ENCODE measurements at places on chromosomes 5 and 9.
A peak's percentile ranks its signal among the peaks of the same experiment; 100 is the strongest.

DNA sequence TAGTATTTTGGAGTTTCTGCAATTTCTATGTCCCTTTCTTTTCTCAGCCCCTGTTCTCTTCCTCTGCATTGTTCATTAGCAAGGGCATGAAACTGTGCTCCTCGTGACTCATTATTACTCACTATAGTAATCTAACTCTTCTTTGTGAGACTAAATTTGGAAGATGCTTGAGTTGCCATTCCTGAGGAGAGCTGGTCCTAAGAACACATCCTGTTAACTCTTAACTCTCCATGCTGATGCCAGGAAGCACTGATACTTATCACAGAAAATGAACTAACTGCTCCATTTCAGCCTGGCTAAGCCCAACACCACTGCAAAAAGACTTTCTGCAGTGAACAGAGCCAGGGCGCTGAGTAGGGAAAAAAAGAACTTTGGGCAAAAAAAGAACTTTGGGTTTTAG lies 10.6 kb upstream of the CSNK1A1 start:
- no peak for DNase-seq

GRCh38 chr9:124964604-124965003 lies 23.7 kb upstream of the GOLGA1 start:
- no peak for DNase-seq

DNA sequence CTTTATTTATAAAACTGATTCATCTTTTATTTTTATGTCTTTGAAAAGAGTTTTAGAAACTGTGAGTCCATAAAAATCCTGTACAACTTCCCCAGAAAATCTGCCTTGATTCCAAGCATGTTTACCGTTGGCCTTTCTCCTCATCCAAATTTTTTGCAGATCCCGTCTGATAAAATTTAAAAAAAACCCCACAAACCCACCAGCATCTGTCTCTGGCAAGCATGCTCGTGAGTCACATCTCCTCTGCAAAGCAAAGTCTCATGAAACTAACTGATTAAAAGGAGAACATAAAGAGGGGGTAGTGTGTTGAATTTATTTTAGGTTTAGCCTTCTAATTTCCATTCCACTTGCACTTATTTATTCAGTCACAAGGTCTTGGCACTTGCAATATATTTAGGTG lies 109.4 kb downstream of the MAT2B start:
- DNase-seq: no peak

GRCh38 chr9:124239249-124240073 lies 18.3 kb upstream of the NEK6 start:
- DNase-seq: no peak

DNA sequence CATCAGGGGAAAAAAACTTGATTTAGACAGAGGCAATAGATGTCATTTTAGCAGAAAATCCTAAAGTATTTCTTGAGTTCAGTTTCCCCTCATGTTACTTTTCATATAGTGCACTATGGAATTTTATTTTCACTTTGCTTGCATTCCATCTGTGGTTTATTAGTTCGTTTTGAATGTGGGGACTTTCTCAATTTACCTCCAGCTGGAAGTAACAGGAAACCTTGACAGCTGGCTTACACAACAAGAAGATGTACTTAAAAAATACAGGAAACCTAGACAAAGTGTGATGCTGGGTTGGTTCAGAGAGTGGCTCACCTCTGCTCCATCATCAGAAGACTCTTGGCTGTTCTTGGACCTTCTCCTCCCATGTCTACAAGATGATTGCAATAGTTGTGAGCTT lies 567.0 kb downstream of the CETN3 start:
- DNase-seq: no peak

GRCh38 chr5:110343616-110344015 lies 382.9 kb downstream of the TMEM232 start:
- DNase-seq: no peak

- no peak for DNase-seq
These were observed 22.9 kb upstream of the AOPEP start for GRCh38 chr9:94703488-94704140.

- DNase-seq: no peak
These were observed 47.2 kb downstream of the CMYA5 start for GRCh38 chr5:79736528-79737514.

- no peak for DNase-seq
These were observed 101.4 kb upstream of the FSTL4 start for GRCh38 chr5:133713751-133714150.

- peak; percentile 75 for DNase-seq
These were observed 22.7 kb upstream of the QSOX2 start for GRCh38 chr9:136268318-136268717.

DNA sequence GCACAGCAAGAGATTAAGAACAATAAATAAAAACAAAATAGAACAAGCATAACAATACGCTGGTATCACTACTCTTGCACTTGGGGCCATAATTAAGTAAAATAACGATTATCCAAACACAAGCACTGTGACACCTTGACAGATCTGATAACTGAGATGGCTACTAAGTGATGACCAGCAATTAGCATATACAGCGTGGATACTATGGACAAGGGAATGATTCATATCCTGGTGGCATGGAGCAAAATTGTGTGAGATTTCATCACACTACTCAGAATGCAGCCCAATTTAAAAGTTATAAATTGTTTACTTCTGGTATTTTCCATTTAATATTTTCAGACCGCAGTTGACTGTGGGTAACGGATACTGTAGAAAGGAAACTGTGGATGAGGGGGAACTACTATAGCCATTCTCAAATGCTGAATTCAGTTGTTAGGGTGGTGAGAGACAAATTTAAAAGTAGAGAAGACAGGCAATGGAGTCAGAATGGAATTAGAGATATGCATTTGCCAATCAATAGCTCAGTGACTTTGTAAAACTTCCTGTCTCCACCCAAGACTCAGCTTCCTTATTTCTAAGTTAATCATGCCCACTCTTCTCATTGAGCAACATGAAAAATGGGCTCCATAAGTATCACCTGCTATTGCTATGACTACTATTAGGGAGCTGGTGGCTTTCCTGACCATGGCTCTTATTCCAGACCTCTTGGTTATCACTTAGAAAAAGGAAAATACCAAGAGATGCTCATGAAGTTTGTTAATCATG lies 300.8 kb downstream of the TRIM32 start:
- no peak for DNase-seq
